Femur (tissue), 1 donor: ENCODE measurements at places on chromosomes 4 and X.
A peak's percentile ranks its signal among the peaks of the same experiment; 100 is the strongest.

DNA sequence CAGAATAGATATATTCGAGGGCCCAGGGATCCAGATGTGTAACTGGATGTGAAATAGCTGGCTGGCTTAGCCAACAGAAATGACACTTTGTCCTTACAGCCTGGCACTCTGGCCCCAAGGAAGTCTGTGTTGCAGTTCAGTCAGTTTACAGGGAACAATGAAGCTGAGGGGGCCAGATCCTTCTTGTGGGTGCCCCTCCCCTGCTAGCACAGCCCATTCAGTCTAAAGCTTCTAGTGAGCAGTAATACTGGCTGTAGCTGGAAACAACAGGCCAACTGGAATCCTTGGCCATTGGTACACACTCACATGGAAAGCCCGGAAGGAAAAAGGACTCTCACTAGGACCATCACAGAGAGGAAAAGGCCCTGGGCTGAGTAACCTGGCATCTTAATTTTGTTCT is 22.7 kb upstream of the CD40LG start:
- no peak for DNase-seq

- DNase-seq, result no peak
Measured at GRCh38 chr4:105797225-105797624, 88.6 kb downstream of the GSTCD start.

- no peak for DNase-seq
Measured at GRCh38 chrX:16511796-16512776, 137.9 kb upstream of the S100G start.

- no peak for DNase-seq
Measured at GRCh38 chrX:141467442-141467841, 117.1 kb downstream of the SPANXA1 start.

DNA sequence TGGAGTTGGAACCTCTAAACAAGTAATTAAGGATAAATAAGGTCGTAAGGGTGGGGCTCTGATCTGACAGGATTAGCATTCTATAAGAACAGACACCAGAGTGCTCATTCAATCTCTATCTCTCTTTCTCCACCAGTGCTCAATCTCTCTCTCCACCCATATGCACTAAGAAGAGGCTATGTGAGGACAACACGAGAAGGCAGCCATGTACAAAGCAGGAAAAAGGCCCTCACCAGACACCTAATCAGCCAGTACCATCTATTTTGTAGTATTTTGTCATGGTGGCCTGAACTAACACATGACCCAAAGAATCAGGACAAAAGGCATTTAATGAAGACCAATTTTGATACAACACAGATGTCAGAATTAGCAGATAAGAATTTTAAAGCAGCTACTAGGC is 16.8 kb downstream of the RFC1 start:
- no peak for DNase-seq

- no peak for DNase-seq
Measured at GRCh38 chrX:16853537-16853936, 16.6 kb downstream of the RBBP7 start.

GRCh38 chrX:108537005-108537404 is 97.4 kb downstream of the COL4A5 start:
- no peak for DNase-seq

- DNase-seq, result no peak
Measured at GRCh38 chr4:126775485-126776106, 857.2 kb upstream of the INTU start.

- DNase-seq, result peak; percentile 37
Measured at GRCh38 chr4:26083987-26084386, 170.0 kb downstream of the SMIM20 start.

DNA sequence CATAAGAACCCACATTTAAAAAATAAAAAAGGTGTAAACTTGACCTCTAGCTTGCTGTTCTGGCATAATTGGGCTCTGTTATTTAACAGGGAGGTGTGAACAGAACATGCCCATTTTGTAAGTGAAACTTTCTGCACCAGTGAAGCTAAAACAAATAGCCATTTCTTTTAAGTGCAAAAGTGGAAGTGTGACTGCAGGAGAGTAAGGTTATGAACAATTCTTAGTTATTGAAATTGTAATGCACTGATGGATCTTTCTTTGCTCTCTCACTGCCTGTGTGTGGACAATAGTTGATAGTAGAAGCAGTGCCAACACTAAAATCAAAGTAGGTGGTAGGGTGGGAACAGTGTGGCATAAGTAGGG is 12.6 kb downstream of the P2RY10 start:
- DNase-seq, result no peak

- peak; percentile 18 for DNase-seq
Measured at GRCh38 chr4:98262431-98262830, 1.2 kb downstream of the RAP1GDS1 start.

DNA sequence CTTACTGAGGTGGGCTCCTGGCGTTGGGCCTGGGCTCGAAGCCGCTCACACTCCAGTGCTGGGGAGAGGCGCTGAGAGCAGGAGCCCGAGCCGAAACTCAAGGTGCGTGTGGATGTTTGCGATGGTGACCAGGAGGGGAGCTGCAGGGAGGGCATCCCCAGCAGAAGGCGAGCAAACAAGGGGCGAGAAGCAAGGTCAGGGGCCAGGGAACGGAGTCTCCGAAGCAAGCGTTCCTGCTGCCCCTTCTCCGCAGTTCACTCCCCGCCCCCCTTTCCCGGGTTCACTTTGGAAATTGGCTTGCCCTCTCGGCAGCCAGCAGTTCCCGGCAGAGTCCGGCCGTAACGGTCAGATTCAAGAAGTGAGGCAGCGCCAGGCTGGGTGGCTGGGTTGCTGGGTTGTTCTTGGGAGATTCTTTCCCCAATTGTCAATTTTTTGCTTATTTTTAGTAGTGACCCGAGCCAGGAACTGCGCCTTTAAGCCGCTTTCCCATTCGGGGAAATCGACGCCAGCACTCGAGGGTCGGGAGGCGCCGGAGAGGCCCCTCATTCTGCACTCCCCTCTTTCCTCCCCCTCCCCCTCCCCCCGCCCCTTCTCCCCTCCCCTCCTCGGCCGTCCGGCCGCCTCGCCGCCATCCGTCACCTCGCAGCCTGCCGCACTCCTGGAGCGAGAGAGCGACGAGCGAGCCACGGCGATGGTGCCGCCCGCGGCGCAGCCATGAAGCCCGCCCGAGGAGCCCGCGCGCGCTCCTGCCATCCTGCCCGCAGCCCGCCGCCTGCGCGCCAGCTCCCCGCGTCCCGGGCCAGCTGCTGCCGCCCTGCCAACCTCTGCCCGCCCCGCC is at the start of gene FRMPD3:
TSS of gene FRMPD3 (plus strand) at position 655 of the 838 bp plus-strand sequence. CDS start 76,937 bp downstream, outside the sequence.
- peak; percentile 22 for DNase-seq

- DNase-seq, result no peak
Measured at GRCh38 chr4:26964512-26964911, 103.9 kb downstream of the STIM2 start.

DNA sequence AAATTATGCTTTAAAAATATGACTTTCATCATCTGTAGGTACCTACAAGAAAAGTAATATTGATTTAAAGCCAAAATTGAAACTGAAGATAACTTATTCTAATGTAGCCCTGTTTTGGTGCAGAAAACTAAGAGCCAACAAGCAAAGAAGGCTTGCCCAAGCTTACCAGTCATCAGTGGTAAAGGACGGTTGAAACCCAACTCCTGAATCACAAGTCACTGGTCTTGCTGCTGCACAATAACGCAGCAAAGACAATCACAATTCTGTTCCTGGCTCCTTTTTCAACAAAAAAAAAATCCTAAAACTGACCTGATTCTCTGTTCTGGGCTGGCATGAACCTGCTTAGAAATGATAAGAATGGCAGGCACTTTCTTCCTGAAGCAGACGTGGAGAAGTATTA is 34.5 kb downstream of the WDFY3 start:
- DNase-seq, result no peak

DNA sequence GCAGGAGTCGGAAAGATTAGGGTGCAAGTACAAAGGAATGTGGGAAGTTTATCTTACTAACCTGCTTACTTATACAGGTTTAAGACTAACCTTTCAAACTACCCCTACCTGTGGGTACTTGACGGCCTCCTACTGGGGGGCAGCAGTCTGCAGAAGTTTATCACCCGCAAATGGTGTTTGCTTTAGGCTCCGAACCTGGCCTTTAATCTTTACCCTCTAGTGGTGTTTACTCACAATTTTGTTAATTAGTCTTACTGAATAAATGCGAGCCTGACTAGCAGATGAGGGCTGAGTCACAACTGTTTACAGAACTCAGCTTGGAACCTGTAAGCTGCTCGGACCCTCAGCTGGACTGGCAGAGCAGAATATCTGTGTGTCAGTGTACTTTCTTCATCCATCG is 204.2 kb upstream of the GPRIN3 start:
- DNase-seq, result no peak

DNA sequence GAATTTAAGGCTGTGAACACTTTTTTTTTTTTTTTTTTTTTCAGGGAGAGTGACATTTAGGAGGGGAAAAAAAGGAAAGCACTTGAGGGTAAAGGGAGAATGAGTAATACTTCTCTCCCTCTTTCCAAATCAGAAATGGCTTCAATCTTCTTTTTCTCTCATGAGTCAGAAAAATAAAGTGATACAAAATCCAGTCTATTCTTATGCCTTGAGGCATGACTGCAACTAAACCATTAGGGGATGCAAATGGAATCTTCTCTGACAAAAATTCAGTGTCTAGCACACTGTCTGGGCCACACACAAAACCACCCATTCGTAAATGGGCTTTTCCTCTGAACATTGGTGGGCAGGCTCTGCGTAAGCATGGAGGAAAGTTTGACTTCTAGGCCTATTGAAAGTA is 46.7 kb upstream of the POU4F2 start:
- no peak for DNase-seq

- DNase-seq, result peak; percentile 29
Measured at GRCh38 chrX:15468036-15468435, 25.1 kb downstream of the PIR start.

DNA sequence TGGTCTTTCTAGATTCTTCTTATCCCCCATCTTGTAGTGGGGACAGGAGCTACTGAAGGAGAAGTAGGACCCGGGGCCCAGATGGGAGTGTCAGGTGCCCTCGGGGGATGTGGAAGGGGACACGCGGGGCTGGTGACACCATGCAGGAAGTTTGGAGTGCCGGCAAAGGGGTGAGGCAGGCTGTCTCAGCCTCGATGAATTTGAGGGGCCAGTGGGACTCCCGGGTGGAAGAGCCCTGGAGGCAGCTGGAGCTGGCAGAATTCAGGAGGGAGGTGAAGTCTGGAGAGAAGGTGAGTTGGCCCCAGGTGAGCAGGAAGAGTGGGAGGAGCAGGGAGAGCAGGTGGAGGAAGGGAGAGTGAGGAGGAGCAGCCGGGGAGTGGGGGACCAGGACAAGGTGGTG is 101.7 kb downstream of the CPZ start:
- no peak for DNase-seq

GRCh38 chr4:6591313-6591712 is 16.3 kb downstream of the MAN2B2 start:
- DNase-seq, result peak; percentile 46

DNA sequence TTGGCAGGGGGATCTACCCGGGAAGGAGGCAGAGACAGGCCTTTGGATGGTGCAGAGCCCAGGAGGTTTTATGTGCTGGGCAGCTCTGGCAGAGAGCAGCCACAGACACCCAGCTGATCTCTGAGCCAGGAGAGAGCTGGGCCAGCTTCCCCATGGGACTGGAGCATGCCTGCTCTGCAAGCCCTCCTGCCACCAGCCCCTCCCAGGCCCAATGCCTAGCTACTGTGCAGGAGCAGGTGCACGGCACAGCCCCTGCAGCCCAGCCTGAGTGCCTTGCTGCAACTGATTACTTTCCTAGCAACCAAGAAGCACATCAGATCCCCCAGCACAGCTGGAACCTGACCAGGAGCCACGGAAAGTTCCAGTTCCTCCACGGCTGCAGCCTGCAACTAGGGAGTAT is 57.8 kb upstream of the BEND2 start:
- no peak for DNase-seq

- no peak for DNase-seq
Measured at GRCh38 chr4:122050841-122051240, 99.0 kb upstream of the TRPC3 start.

GRCh38 chr4:56320293-56320692 is 67.0 kb downstream of the AASDH start:
- no peak for DNase-seq

GRCh38 chrX:14591976-14592375 is 62.6 kb downstream of the GLRA2 start:
- DNase-seq, result no peak

DNA sequence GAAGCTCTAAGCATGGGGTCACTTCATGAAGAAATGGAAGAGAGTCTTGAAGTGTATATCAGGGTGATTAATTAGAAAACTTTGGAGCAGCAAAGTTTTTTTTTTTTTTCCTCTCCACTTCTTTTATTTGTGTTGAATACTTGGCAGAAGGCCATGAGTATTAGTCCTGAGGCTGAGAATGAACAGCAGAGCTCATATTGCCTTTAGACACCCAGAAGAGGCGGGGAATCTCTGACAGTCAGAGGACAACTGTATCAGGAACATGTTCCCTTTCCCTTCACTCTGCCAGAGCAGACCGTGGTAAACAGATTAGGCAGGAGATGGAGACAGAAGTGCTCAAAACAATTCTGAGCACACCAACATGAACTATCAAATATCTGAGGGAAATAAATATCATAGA is 300.9 kb downstream of the FAM47A start:
- no peak for DNase-seq

DNA sequence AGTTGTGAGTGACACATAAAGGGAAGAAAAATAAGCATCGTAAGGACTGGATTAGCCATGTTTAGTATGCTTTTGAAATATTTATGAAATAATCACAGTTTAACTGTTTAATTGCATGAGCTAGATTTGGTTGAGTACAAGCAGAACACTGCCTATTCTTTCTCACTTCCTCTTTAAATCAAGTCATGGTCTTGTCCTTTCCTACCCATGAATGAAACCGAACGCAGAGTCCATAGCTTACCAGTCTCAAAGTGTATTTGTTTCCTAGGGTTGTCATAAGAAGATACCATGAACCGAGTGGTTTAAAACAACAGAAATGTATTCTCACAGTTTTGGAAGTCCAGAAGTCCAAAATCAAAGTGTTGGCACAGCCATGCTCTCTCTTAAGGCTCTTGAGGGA is 684.0 kb upstream of the MAGEB2 start:
- no peak for DNase-seq

DNA sequence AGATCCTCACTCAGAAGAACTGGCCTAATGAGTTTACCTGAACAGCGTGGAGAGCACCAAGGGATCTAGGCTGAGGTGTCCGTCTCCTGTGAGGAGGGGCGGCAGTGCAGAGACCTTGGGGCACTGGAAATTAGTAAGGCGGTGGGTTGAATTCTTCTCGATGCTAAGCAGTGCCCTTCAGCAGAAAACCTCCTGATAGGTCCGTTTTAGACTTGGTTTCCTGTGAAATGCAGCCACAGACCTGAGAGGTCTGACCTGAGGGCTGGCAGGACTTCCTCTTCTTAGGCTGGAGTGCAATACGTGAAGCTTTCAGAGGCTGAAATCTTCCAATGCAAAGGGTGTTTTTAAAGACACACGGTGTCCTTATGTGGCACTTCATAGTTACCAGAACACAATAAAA is at the start of gene CLNK:
TSS of gene CLNK (minus strand) at position 138 of the 400 bp plus-strand sequence. CDS start 16,899 bp downstream, outside the sequence.
- no peak for DNase-seq

- DNase-seq, result no peak
Measured at GRCh38 chr4:183170894-183171293, 71.8 kb downstream of the WWC2 start.

- no peak for DNase-seq
Measured at GRCh38 chr4:114318309-114318708, 280.3 kb upstream of the UGT8 start.

GRCh38 chrX:1025413-1025812 is 187.0 kb downstream of the CRLF2 start:
- no peak for DNase-seq
